Myometrial cell (primary cell): ENCODE measurements at places on chromosomes 6 and 20. TPM values are rescaled to one million over a fixed set of nuclear protein-coding genes. Genes with fewer than 3 reads are reported as not detected.

LST1 gene
- total RNA-seq: not detected in 2 replicates

CCM2L gene
- not detected in 2 replicates for total RNA-seq

POLR1C gene
- total RNA-seq: 27.4 and 29.2 TPM in 2 replicates

DEF6 gene
- total RNA-seq: 4.6 and 6.0 TPM in 2 replicates

GCNT2 gene
- not detected in 2 replicates for total RNA-seq

HSPA1L gene
- total RNA-seq: 0.29 and 0.35 TPM in 2 replicates

C6orf132 gene
- 3.0 and 6.9 TPM in 2 replicates for total RNA-seq

WFDC5 gene
- total RNA-seq: not detected in 2 replicates

STX11 gene
- total RNA-seq: under 0.01 and 0.71 TPM in 2 replicates

ARMH2 gene
- total RNA-seq: not detected in 2 replicates

FGD2 gene
- not detected in 2 replicates for total RNA-seq

CLPSL2 gene
- total RNA-seq: not detected in 2 replicates

CUL9 gene
- total RNA-seq: 10.7 and 20.2 TPM in 2 replicates

OPN5 gene
- total RNA-seq: not detected in 2 replicates

TP53TG5 gene
- total RNA-seq: 3.2 TPM in 1 of 2 replicates, not detected in the other

CYP39A1 gene
- 0.58 and 1.1 TPM in 2 replicates for total RNA-seq

SLC17A9 gene
- 26.1 and 36.3 TPM in 2 replicates for total RNA-seq

WFDC2 gene
- total RNA-seq: not detected in 2 replicates

TINAG gene
- total RNA-seq: not detected in 2 replicates

POPDC3 gene
- total RNA-seq: 6.6 and 13.8 TPM in 2 replicates
